A673 (cell line): ENCODE measurements at places on chromosomes 11 and 22.

DNA sequence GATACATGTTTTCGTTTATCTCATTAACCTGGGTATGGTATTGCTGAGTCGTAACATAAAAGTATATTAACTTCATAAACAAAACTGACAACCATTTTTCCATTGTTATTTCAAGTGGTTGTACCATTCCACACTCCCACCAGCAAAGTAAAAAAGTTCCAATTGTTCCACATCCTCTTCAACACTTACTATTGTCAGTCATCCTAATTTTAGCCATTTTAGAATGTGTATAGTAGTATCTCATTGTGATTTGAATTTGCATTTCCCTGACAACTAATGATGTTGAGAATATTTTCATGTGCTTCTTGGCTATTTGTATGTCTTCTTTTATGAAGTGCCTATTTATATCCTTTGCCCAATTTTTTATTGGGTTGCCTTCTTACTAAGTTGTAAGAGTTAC lies 10.5 kb upstream of the CD3E start:
- DNase-seq, result no peak

GRCh38 chr11:115873813-115874212 lies 369.6 kb upstream of the CADM1 start:
- DNase-seq, result no peak

DNA sequence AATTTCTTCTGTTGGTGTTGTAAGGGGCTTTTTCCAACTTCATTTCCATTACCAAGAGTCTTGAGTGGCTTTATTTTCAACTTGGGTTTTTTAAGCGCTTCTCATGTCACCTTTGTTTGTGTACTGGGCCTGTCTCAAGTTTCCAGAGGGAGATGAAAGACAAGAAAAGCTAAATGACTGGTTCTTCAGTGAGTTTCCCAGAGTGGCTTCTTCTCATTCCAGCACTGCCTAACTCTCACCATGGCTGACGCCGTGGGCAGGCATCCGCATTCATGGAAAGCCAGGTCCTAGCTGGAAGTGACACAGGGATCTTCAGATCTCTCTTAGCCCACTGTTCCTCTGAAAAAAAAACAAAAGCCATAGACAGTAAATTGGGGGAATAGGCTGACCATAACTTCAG lies 28.6 kb downstream of the MARK2 start:
- no peak for DNase-seq

- no peak for DNase-seq
Measured at GRCh38 chr11:43872995-43873394, 7.6 kb upstream of the ALKBH3 start.

DNA sequence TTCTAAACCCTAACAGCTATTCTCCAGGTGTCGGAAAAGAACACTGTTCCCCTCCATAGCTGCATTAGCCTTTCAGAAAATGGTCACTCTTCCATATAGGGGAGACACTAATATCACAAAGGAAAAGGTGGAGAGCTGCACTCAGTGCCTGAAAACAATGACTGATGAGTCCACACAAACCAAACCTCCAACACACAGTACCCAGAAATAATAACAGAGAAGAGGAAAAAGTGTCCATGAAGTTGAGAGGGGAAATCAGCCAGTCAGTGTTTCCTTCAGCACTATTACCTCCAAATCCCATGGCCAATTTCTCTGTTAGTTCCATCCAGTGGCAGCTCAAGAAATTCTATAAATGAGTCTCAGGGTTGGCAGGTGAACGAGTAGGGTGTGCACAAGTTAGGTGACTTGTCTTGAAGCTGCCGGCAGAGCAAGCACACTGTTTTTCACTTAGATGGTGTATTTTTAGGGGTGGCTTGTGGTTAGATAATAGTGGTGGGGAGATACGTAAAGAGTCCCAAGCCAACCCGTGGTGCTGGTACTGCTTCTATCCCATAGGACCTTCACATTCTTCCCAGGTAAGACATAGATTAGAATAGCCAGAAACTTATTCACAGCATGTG lies 84.5 kb upstream of the CHRM4 start:
- DNase-seq, result no peak

- DNase-seq, result no peak
Measured at GRCh38 chr22:44485494-44485893, 12.5 kb downstream of the RTL6 start.

GRCh38 chr11:17161515-17161914 lies 46.3 kb downstream of the PIK3C2A start:
- peak; percentile 66 for DNase-seq

DNA sequence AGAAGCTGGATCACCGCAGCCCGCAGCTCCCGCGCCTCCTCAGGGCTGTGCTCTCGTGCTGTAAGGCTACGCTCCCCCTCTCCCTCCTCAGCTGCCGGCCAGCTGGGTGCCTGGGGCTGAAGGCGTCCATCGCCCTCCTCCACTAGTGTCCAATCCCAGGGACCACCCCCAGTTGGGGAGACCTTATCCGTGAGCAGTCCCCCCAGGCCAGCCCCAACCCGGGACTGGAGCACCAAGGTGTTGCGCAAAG lies 1.2 kb downstream of the AP5B1 start:
- DNase-seq, result no peak

GRCh38 chr11:20353829-20354434 lies 9.6 kb upstream of the HTATIP2 start:
- peak; percentile 38 for DNase-seq

- no peak for DNase-seq
Measured at GRCh38 chr22:38172832-38173640, 8.6 kb downstream of the PLA2G6 start.

GRCh38 chr11:26632691-26633159 lies 60.7 kb upstream of the MUC15 start:
- no peak for DNase-seq

DNA sequence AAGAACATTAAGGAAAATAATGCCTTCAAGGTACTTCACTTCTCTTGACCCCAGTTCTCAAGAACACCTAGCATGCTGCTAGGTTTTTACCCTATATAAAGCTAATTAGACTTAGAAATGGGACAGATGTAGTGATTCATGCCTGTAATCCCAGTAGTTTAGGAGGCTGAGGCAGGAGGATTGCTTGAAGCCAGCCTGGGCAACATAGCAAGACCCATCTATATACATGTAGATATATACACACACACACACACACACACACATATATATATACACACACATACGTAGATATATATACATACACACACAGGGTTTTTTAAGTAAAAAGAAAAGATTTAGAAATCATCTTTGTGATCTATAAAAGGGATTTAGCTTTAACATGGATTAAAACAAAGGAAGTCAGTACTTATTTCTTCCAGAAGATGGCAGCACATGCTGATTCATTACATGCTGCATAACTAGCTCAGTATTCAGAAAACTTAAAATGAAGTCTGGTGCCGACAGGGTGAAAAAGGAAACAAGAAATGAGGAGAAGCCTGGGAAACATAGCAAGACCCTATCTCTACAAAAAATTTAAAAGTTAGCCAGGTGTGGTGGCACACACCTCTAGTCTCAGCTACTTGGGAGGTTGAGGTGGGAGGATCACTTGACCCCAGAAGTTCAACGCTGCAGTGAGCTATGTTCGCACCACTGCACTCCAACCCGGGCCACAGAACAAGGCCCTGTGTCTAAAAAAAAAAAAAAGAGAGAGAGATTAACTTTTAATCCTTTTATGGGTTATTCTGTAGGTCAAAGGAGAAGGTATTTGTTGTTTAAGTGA lies 28.5 kb upstream of the RBX1 start:
- peak; percentile 71 for DNase-seq

GRCh38 chr11:128985880-128986279 lies 43.2 kb upstream of the TP53AIP1 start:
- DNase-seq, result no peak

GRCh38 chr11:60469723-60470122 lies 14.1 kb downstream of the MS4A1 start:
- DNase-seq, result no peak

DNA sequence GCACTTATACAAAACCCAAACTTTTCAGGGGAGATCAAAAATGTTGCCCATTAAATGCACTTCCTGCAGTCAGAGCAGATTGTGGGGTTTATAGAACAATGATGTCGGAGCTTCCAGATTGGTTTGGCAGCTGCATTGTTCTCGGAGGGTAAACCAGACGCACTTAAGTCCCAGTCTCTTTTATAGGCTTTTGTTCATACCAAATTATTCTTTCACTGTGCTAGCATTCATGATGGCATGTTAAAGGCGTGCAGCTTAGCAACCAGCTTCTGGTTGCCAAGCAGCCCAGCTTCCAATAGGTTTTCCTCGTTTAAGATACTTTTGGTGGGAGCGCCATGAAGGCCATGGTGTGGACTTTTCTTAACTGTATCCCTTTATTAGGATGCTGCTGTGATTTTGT lies 40.9 kb downstream of the ZC3H12C start:
- peak; percentile 88 for DNase-seq

DNA sequence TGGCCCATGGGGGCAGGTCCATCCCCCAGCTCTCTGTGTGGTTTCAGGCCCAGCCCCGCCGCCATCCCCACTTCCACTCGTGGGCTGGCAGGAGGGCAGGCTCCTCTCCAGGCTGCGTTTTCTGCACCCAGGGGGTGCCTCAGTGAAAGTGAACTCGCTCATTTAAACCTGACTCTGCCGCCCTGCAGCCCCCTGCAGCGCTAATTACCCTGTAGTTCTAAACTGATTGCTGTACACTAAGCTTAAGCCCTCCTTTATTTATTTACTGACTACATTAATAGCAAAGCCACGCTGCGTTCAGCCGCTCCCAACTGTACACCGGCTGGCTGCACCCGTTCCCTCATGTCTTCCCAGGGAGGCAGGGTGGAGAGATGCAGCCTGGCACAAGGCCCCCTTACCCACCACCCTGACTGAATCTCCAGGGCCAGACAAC lies 36.6 kb upstream of the NNMT start:
- peak; percentile 83 for DNase-seq

- no peak for DNase-seq
Measured at GRCh38 chr22:24601217-24602104, 1.5 kb upstream of the GGT1 start.

DNA sequence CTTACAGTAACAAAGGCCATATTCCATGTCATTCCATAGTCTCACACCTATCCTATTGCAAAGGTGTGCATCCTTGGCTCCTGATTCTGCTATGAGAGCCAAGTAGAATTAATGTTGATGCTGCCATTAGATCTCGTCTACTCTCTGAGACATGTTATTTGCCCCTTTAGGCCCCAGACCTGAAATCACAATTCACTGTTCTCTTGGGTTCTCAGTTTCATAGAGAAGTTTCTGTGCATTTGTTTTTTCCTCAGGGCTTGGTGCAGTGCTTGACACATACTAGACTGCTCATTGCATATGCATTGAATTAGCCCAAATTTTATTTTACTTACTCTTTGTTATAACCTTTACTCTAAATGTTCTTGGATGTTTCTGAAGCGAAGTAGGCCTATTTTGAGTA lies 265.7 kb downstream of the JRKL start:
- no peak for DNase-seq

DNA sequence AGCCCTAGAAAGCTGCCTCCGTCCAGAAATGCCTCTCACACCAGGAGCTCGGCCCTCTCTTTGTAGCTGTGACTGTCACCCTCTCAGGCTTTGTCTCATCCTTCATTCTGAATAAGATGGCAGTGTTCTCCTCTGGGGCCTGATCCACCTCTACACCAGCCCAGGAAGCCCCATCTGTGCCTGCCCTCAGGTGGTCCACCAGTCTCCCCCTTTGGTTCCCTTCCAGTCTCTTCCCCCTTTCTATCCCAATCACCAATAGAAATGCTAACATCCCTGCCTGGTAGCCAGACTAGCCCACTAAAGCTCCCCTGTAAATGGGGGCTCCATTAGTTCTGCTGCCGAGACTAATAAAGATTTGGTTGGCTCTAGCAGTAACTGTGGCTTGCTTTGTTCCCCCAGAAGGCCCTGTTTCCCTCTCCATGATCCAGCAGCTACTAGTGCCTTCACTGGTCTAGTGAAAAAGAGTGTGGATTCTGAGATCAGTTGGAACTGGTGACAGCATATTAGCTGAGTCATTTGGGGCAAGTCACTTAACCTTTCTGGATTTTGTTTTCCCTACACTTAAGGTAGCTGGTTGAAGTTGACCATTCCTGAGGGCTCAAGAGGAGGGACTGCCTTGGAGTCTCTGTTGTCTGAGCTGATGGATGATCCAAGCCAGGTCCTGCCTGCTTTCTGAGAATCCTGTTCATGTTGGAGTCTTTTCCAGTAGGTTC lies 16.2 kb downstream of the PLEKHB1 start:
- DNase-seq, result no peak

DNA sequence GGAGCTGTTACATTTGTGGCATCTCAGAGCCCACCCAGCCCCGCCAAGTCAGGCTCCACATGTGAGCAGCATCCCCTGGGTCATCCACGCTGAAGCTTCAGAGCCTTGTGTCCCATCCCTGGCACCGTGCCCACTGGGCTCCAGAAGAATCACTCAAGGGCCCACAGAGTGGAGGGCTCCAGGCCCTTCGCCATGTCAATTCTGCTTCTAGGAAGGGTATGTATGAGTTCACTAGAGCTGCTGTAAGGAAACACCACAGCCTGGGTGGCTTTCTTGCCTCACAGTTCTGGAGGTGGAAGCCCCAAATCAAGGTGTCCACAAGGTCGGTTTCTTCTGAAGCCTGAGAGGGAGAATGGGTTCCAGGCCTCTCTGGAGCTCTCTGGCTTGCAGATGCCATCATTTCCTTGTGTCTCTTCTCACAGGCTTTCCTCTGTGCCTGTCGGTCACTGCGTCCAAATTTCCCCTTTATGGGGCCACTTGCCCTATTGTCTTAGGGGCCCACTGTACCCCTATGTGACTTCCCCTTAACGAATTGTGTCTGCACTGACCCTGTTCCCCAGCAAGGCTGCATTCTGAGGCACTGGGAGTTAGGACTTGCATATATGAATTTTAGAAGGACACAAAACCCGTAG lies 1476.0 kb downstream of the TBC1D22A start:
- DNase-seq, result no peak

DNA sequence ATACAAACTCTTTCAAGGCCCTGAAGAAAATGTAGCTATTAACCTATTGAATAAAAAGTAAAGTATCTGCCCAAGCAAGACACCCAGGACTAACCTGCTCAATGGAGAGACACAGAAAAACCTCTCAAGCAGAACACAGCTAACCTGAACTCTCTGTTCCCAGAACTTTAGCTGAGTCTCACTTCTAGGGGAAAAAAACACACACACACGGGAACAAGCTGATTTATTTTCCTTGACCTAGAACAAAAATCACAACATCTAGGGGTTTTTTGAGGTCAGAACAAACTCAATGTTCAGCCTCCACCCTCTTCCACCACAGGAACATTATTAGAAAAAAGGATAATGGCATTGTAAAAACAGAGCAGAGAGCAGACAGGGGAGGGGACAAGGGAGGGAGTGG lies 121.6 kb downstream of the BBOX1 start:
- no peak for DNase-seq

DNA sequence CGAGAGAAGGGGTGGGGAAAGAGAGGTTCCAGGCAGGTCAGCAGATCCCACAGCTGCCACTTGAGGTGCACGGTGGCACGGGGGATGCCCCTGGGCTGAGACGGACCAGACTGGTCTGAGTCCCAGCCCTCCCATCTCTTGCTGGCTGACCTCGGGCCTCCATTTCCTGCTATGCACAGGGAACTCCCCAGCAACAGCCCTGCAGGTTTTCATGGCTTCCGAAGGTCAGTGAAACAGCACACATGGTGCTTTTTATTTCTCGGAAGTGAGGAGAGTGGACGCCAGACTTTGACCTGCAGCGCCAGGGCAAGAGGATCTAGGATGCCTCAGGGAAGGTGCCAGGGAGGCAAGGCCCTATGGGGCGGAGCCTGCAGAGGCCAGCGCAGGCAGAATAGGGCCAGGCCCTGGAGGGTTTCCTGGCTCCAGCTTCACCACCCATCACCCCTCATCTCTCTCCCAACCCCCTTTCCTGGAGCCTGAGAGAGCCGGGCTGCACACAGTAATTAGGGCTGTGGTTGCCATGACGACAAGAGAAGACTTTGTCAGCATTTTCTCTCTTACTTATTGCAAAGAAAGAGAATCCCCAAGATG lies 29.5 kb downstream of the SLC22A12 start:
- peak; percentile 57 for DNase-seq

- DNase-seq, result no peak
Measured at GRCh38 chr11:63609536-63609935, 4.7 kb downstream of the PLAAT3 start.
